Activated naive CD4-positive, alpha-beta T cell treated with Interleukin-2 at 50 U/mL for 16 hours (primary cell): ENCODE measurements at places on chromosomes 5 and 9.

GRCh38 chr5:130529111-130529510, 624.8 kb downstream of the CHSY3 start:
- DNase-seq: no peak

- DNase-seq: no peak
Observed at GRCh38 chr9:70374962-70375618, 39.4 kb downstream of the KLF9 start.

GRCh38 chr5:114477816-114478334, 116.0 kb downstream of the KCNN2 start:
- DNase-seq: no peak

- DNase-seq: no peak
Observed at GRCh38 chr5:89351222-89351621, 468.2 kb upstream of the MEF2C start.

- DNase-seq: no peak
Observed at GRCh38 chr9:134437403-134438194, 111.3 kb downstream of the RXRA start.

- DNase-seq: no peak
Observed at GRCh38 chr5:79929095-79929494, 62.0 kb downstream of the MTX3 start.

DNA sequence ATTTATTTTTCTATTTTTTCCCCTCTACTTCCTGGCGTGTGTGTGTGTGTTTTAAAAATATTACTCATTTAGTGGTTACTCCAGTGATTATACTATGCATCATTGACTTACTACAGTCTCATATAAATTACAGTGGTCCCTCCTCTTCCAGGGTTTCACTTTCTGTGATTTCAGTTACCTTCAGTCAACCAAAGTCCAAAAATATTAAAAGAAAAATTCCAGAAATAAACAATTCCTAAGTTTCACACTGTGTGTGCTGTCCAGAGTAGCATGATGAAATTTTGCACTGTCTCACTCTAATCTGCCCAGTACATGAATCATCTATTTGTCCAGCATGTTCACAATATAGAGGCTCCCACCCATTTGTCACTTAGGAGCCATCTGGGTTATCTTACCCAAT, 47.4 kb upstream of the CCDC112 start:
- DNase-seq: no peak

- no peak for DNase-seq
Observed at GRCh38 chr5:102924963-102925362, 169.9 kb downstream of the PAM start.

DNA sequence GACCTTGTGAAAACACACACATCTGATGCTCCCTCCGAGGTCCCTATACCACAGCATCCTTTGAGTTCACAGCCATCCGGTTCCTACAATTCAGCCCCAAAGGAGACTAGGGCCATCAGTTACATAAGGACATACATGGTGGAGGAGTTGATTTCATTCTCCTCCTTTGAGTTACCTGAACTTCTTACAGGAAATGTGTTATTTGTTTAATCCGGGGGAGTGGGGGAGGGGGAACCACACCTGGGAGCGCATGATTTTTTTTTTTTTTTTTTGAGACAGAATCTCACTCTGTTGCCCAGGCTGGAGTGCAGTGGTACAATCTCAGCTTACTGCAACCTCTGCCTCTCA, 30.7 kb downstream of the SEMA4D start:
- DNase-seq: no peak

- no peak for DNase-seq
Observed at GRCh38 chr5:32302835-32303754, 9.6 kb downstream of the MTMR12 start.

GRCh38 chr5:88722546-88723073, 160.4 kb downstream of the MEF2C start:
- no peak for DNase-seq

GRCh38 chr9:107548298-107549142, 59.0 kb upstream of the KLF4 start:
- DNase-seq: no peak

- DNase-seq: no peak
Observed at GRCh38 chr9:88777498-88778312, 213.6 kb upstream of the S1PR3 start.

- no peak for DNase-seq
Observed at GRCh38 chr5:21574961-21575360, 1278.2 kb downstream of the CDH12 start.

GRCh38 chr9:113964495-113965170, 88.5 kb downstream of the ZNF618 start:
- DNase-seq: no peak

DNA sequence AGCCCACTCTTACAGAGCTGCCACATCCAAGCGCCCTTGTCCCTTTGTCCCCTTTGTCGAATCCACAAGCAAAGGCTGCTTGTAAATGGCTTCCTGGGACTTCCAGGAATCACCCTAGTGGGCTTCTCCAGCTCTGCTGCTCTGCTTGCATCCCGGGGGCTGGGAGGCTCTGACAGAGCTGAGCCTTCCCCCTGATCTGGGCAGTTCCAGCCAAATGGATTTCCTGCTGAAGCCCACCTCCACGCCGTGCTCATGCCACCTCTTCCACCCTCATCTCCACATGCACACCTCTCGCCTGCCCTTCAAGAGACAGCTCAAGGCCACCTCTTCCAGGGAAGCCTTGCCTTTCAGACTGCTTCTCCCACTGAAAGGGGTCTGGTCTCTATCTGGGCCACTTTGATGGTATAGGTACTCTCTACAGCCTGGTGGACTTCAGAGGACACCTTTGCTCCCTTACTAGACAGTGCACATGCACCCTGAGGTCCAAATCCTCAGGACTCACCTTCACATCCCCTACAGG, 106.2 kb downstream of the LHFPL2 start:
- DNase-seq: no peak

- no peak for DNase-seq
Observed at GRCh38 chr5:142626099-142626498, 59.8 kb downstream of the FGF1 start.

- no peak for DNase-seq
Observed at GRCh38 chr9:23674016-23674585, 151.9 kb downstream of the ELAVL2 start.

DNA sequence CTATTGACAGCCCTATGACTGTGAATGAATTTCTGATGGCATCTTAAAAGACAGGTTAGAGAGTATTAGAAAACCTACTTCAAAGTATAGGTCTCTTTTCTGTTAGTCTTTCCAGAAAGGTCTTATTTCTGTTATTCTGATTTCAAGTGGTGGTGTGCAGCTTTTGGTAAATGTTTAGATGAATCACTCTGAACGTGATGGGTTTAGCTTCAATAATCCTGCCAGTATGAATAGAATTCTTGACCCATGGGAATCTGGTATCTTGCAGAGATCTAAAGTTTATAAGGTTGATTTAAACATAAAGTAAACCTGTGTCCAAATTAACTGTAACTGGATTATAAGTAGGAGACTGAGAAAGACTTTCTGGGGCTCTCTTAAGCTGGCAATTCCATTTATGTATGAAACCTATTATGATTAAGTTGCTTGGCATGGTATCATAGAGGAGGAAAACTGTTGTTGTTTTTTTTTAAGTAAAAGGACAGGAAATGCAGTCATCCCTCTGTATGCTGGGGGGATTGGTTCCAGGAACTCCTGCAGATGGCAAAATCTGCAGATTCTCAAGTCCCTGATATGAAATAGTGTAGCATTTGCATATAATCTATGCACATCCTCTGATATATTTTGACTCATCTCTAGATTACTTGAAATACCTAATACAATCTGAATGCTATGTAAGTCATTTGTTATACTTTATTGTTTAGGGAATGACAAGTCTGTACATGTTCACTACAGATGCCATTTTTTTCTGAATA, 77.0 kb upstream of the ADAMTS19 start:
- no peak for DNase-seq

DNA sequence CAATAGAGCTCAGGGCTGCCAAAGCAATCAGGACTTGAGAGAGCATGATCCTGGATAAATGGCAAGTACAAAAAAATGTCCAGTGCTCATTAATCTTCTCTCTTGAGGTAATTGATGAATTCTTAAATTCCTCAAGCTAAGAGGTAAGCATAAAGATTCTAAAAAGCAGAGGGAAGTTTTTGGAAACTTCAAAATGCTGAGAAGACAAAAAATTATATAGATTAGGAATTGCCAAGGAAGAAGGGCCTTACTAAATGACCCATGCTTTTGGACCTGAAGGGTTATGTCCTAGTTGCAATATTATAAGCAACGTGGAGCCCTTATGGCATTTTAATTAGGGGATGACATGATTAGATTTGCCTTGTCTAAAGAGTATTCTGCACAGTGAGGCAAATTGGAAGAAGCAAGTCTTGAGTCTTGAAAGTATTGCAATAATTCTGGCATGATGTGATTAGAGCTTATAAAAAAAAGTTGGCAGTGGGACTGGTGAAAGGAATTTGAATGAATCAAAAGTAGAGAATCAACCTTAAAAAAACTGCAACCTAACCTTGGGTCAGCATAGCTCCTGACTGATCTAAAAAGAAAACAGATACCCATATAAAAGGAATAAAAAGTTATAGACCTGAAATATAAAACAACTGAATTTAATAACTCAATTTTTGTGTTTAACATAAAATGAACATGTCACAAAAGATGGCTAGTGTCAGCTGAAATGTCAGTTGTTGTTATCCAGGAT, 323.8 kb upstream of the ARRDC3 start:
- DNase-seq: no peak

DNA sequence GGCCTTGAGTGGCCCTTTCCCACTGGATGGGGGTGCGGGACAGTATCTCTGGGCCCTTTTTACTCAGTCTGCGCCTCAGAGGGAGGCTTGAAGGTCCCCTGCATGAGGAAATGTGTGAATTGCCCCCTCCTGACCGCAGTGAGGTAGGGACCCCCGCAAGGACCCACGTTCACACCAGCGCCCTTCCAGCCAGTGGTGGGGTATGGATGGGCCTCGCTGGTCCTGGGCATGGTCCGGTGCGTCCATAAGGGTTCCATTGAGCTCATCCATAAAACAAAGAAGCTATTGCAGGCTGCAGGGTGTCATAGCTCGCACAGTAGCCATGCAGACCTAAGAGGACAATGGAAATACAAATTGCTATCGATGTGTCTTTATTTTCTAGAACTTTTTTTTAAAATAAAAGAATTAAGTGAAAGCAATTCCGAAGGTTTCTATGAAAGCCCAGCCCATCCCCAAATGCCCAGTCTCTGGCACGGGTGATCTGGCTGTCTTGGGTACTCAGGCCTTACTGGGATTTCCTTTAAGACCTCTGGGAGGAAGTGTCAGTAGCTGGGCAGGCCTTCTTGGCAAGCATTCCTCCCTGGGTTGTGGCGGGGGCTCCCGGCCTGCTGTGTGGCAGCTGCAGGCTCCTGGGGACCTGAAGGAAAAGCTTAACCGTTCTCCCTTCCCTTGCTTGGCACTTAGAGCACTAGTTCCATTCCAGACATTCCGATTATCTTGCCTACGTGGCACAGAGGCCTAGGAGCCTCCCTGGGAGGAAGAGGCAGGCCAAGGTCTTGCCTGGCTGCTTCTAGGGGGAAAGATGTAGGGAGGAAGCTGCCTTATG, 1.5 kb upstream of the SEMA5A start:
- no peak for DNase-seq

- no peak for DNase-seq
Observed at GRCh38 chr9:136531904-136532798, 13.7 kb downstream of the NOTCH1 start.

DNA sequence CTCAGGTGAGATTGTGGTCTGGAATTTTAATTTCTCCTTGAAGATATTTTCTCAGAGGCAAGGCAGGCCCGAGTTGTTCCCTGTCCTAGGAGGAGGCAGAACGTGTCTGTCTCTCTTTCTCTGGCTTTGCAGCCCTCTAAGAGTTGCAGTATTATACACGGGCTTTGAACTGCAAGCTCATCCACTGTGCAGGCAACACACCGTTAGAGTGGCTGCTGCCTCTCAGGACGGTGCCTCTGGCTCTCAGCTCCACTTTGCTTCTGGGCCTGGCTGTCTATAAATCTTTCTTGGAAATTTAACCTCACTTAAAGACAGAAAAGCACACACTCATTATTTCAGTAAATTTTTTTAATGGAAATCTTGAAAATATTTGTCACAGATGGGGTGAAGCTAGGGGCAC, 170.1 kb upstream of the ADCY2 start:
- no peak for DNase-seq
